ENCODE measurements at places on chromosomes 2 and 18. TPM values are rescaled to one million over a fixed set of nuclear protein-coding genes. Genes with fewer than 3 reads are reported as not detected.

Gene SPRED2
- total RNA-seq, result 2.9 TPM

Gene IL36G
- total RNA-seq, result not detected

Gene PPP1R1C
- under 0.01 TPM for total RNA-seq

Gene TUBB8B
- not detected for total RNA-seq

Gene DNAJC5G
- 0.98 TPM for total RNA-seq

Gene STARD6
- 0.33 TPM for total RNA-seq
